ENCODE measurements at places on chromosomes 3 and 15. TPM values are rescaled to one million over a fixed set of nuclear protein-coding genes. Genes with fewer than 3 reads are reported as not detected.

NRG4 gene
- total RNA-seq = not detected

IL16 gene
- total RNA-seq = 5.0 TPM

SLC12A8 gene
- total RNA-seq = 9.8 TPM

CLSTN2 gene
- under 0.01 TPM for total RNA-seq

Data from fibroblast of lung (primary cell).